Panc1 (cell line): ENCODE measurements at places on chromosomes 6 and 20.

- DNase-seq = no peak
Observed at GRCh38 chr6:24107294-24107693, 18.7 kb upstream of the NRSN1 start.

DNA sequence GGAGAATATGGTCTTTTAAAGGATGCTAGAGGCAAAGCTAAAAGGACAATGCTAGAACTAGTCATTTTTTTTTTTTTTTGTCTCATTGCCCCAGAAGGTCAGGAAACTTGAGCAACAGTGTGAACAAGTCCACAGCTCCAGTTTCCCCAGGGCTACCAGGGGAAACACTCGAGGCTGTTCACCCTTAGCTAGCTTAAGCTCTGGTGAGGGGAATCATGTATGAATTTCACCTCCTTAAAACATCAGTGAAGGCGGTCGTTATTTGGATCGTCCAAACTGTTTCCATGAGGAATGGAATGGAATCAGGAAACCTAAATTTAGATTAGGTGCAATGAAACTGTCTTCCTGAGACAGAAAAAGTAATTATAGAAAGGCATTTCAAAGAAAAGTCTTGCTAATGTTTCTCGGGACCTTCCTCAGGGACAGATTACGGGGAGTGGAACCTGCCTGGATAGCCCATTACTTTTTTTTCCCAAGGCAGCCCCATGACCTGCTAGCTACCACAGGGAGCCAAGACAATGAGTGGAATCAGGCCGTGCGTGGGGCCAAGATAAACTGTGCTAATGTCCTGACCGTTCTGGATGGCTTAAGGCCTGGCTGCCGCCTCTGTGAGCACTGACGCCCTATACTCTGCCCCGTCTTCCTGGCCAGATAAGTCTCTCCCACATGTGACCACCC lies 164.8 kb upstream of the SGK1 start:
- no peak for DNase-seq

DNA sequence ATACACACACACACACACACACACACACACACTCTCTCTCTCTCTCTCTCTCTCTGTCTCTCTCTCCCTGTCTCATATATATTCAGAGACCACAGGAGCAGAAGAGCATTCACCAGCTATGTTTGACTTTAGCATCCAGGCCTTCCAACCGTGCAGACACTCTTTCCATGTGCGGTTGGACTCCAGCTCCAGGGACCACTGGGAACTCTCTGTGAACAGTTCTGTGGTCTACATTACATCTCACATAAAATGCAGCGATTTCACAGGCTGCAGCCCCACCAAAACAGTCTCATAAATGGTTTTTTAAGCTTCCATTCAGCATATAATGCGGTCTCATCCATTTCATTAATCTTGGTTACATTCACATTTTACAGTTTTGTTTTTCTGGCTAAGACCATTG lies 508.4 kb upstream of the SULF2 start:
- no peak for DNase-seq

GRCh38 chr6:1464781-1465370 lies 75.5 kb downstream of the FOXF2 start:
- DNase-seq = no peak

GRCh38 chr20:33169176-33169794 lies 1.3 kb downstream of the BPIFA2 start:
- no peak for DNase-seq

DNA sequence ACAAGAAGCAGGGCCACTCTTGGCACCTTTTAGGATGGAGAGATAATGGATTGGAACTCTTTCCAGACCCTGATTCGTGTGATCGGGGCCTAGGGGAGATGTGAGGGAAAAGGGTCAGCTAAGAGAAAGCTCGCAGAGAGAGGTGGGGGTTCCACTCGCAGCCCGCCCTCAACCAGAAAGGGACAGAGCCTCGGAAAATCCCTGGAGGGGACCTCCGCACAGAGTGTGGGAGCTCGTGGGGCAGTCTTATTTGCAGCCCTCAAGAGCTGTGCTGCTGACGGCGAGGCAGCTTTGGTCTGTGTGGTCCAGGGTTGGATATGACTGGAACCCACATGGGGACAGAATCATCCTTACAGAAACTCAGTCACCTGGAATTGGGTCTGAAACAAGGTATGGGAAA lies 184.3 kb upstream of the PMEPA1 start:
- no peak for DNase-seq

DNA sequence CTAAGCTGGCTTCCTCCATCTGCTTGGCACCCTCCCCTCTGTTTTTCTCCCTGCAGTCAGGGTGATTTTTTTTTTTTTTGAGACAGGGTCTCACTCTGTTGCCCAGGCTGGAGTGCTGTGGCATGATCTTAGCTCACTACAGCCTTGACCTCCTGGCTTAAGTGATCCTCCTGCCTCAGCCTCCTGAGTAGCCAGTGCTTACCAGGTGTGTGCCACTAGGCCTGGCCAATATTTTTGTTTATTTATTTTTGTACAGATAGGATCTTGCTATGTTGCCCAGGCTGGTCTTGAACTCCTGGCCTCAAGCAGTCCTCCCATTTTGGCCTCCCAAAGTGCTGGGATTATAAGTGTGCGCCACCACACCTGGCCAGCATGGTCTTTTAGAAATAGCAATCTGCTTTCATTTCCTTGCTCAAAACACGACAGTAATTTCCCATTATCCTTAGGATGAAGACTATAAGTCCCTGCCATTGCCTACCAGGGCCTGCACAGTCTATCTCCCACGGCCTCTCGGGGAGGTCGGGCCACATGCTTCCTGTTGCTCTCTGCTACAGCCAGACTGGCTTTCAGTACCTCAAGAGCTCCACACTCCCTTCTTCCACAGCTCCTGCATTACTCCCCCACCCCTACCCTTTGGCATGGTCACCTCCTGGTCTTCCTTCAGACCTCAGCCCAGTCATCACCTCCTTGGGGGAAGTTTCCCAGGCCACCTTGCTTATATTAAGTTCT lies 11.1 kb upstream of the CD164 start:
- no peak for DNase-seq

- no peak for DNase-seq
Observed at GRCh38 chr6:52310932-52311331, 26.4 kb upstream of the MCM3 start.

- no peak for DNase-seq
Observed at GRCh38 chr20:49913399-49914047, 1.8 kb downstream of the SPATA2 start.

DNA sequence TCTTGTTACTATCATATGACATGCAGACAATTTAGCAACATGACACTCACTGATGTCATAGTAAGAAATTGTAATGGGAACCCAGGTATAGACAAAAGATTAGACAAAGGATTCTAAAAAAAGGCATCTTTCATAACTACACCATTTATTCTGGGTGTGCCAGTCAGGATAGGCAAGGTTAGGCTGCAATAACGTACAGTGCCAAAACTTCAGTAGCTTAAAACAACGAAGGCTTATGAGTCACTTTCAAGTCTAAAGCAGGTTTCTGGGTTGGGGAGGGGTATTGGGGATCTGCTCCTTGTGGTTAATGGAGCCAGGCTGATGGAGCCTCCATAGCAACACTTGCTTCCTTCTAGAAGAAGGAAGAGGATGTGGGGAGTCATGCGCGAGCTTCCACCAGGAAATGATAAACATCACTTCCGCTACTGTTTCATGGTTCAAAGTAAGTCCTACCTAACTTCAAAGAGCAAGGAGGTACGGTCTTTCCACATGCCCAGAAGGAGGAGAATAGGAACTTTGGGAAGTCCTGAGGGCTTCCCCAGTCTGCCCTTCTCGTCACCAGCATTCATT lies 2.0 kb upstream of the GTSF1L start:
- DNase-seq = no peak

GRCh38 chr20:20203784-20204183 lies 151.5 kb downstream of the CFAP61 start:
- DNase-seq = no peak
